ENCODE measurements at places on chromosomes 5 and 9.

DNA sequence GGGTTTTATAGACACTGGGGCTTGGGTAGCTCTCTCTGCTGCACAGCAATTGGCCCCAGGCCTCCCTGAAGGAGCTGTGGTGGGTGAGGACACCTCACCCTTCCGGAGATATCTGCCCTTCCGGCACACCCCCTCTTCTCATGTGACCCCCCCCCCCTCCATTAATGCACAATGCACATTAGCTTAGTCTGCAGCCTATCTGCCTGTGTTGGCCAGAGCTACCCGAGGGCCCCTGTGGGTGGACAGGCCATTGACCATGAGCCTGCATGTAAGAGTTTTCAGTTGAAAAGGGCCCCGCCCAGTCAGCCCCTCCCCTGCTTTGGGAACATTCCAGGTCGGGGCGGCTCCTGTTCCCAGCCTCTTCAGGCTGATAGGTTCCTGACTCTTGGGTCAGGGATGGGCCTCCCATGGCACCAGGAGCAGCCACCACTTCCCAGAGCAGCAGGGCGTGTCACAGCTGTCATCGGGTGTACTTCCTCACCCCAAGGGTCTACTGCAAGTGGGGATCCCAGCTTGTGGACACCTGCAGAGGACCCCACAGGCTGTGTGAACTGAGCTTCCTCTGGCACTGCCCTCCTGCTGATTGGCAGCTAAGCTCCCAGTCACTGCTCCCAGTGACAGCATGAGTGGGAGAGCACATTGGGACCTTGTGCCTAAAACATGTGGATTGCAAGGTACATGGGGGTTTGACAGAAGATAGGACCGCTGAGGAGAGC lies 17.8 kb downstream of the PHF2 start:
- DNase-seq, result no peak

DNA sequence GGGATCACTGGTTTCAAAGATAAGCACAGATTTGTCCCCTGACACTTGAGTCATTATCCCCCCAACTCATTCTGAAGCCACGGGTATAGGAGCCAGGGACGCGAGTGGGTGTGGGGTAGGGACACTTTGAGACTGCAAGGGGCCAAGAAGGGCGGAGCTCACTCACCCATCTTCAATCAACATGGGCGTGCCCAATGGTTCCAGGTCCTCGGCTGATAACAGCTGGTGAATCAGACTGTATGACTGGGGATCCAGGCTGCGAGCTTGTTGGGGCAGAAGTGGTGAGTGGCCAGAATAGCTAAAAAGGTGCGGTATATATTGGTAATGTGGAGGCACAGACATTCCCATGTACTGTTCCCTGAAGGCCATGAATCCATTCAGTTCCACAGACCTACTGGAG lies 30.7 kb upstream of the NR5A1 start:
- DNase-seq, result no peak

DNA sequence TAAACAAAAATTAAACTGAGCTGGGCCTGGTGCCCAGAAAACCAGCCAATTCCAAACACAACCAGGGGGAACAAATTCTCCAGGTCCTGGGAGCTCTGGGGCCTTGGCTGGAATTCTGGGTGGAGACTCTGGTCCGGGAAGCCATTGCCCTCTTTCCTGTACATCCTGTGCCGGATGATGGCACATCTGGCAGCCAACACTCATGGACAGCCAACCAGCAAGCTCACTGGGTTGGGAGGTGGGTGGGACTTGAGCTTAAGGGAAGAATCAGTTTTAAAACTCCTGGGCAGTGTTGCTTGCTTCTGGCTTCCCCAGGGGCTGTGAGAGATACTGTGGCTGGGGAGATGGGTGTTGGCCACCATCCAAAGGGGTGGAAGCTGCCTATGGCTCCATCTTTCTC lies 56.1 kb downstream of the PCDH1 start:
- DNase-seq, result no peak

- DNase-seq, result no peak
Measured at GRCh38 chr9:133257465-133257956, 17.5 kb downstream of the ABO start.

DNA sequence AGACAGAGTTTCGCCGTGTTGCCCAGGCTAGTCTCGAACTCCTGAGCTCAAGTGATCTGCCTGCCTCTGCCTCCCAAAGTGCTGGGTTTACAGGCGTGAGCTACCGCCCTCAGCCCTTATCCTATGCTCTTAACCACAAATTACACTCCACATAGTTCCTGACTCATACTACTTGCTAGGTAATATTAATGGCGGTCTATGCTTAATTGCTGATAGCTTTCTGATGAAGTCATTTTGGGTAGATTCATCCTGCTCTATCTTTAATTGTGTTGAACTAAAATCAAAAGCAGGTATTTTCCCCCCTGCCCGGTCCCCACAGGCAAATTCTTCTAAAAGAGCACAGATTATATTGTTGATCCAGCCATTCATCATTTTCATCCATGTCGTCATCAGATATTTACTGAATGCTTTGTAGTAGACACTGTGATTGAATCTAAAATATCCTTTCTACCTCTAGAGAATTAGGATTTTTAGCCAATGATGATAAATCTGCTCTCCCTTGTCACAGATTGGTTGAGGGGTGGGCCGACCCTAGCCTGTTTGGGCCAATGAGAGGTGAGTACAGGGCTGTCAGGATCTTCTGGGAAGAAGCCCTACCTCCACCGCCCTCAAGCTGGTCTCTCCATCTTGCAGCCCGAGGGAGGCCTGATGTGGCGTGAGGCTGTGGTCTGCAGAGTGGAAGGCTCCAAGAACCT lies 144.8 kb downstream of the NR3C1 start:
- DNase-seq, result no peak

DNA sequence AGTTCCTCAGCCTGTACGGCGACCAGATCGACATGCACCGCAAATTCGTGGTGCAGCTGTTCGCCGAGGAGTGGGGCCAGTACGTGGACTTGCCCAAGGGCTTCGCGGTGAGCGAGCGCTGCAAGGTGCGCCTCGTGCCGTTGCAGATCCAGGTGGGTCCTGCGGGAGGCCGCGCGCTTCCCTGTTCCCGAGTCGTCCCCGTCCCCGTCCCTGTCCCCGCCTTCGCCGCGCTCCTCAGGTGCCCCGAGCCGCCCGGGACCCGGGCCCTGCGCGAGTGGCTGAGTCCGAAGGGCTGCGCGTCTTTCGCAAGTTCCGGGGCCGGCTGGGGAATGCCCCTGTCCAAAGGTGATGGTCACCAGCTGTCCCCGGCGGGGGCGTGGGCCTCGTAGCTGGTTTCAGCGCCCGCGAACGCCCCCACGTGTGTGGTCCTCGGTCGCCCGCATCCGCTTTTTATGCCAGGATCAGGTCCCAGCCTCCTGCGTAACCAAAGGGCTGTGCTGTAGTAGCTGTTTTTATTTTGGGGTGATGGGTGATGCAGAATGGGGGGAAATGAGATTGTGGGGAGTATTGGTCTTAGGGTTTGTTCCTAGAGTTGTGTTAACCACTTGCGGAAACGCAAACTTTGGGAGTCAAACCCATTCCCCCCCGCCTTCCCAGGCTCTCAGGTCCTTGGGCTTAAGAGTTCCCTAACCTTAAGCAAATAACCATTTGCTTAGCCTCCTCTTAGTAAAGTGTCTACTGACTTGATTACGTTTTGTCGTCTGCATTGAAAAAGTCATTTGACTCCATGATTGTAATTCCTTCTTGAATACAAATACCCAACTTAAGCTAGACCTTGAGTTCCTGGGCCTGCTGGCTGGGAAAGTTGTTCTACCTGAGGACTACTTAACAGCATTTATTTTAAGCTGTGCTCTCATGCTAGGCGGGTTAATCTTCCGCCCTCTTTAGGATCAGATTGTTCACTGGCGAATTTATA lies 663 bp downstream of the ISOC1 start:
- no peak for DNase-seq

DNA sequence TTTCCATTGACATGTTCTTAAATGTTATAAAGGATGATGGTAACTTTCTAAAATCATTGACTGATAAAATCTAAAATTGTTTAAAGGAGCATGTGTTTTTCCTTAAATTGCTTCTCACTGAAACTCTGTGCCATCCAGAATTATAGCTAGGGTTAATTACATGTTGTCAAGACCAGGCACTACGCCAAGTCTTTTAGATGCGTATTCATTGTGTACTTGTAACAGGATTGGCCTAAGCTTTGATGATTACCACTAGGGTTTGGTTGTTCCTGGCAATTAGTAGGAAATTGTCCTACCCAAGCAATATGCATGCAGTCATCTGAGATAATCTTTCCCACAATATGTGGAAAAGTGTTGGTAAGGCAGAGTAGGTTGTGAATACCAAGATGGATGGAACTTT lies 43.8 kb downstream of the PRKACG start:
- DNase-seq, result no peak

DNA sequence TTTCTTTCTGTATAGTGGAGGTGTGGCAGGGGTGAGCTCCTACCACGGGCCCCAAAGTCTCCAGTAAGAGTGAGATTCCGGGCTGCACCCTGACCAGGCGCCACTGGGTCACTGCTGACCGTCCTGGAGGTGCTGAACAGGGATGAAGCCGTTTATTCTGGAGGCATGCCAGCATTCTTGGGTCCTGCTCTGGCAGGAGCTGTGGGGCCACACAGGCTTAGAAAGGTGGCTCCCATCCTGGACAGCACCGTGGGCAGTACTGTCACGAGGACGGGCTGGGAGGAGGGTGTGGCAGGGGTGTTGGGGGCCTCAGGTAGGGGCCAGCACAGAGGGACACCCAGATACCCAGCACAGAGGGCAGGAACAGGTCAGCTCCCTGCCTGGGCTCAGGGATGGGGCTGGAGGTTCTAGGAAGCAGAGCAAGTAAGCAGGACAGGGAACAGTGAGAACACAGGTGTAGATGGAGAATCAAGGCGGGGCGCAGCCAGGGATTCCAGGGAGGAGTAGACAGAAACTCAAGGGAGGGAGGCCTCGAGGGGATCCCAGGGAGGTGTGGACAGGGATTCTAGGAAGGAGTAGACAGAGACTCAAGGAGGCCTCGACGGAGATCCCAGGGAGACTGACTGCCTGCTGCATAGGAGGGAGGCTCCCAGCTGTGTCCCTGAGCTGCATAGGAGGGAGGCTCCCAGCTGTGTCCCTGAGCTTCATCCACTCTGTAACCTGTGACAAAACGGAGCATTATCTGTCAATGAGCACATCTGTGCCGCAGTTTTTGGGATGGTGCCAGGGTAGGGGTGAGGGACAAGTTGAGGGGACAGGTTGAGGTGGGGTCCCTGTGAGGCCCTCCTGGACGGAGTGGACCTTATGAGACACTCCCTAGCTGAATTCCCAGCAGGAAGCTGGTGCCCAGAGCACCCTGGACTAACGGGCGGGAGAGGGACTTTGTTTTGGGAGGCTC lies 1.1 kb upstream of the PLEKHG4B start:
- no peak for DNase-seq

DNA sequence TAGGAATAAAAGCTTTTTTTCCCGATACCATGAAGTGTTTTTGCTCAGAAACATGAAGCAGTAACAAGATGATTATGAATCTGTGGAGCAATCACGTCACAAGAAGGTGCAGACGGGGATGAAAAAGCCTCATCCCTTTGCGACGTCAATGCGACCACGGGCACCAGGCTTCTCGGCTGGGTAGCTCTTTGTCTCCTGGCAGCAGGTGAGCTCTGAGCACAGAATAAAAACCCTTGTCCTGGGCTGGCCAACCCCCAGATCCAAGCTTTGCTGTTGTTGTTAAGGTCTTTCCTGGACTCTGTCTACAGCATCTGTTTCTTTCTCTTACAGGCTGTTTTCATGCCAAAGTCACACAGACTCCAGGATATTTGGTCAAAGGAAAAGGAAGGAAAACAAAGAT lies 113.8 kb downstream of the ANKRD18B start:
- no peak for DNase-seq

DNA sequence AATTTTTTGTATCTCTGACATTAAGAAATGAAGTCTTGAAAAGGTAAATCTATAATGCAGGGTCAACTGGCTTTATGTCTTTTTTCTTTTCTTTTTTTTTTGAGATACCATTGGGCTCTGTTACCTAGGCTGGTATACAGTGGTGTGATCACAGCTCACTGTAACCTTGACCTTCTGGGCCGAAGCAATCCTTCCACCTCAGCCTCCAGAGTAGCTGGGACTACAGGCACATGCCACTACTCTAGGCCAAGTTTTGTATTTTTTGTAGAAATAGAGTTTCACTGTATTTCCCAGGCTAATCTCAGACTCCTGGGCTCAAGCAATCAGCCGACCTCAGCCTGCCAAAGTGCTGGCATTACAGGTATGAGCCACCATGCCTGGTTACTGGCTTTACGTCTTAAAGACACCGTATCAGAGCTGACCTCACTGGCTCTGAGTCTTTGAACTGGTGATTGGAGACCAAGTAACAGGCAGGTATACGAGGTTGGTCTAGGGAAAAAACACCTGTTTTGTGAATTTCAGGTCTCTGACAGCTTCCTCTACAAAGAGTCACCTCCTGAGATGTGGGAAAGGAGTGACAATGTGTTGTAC lies 70.4 kb upstream of the GPBP1 start:
- DNase-seq, result no peak

DNA sequence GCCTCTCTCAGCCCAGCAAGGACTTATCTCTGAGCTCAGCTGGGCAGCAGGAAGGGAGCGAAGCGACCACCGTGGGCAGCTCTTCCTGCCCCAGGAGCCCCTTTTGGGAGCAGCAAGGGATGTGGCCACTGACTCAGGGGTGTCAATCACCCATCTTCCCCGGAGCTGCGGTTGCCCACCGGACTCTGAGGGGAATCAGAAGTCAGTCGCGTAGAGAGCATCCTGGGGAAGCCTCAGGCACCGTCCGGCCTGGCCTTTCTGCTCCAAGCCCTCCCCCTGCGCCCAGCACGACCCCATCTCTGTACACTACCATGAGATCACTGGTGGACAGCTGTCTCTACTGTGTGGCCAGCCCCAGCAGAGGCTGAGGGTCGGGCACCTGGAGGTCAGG lies 24.6 kb downstream of the GFI1B start:
- no peak for DNase-seq

- no peak for DNase-seq
Measured at GRCh38 chr9:98502976-98503325, 205.8 kb downstream of the GABBR2 start.
